Stimulated activated CD4-positive, alpha-beta T cell treated with anti-CD3 and anti-CD28 coated beads, Interleukin-12 subunit alpha, Interleukin-12 subunit beta, amount 100 ng/mL, for 24 hours (primary cell): ENCODE measurements at places on chromosomes 4 and X.

GRCh38 chr4:26812049-26812714 is 48.5 kb upstream of the STIM2 start:
- DNase-seq, result no peak

DNA sequence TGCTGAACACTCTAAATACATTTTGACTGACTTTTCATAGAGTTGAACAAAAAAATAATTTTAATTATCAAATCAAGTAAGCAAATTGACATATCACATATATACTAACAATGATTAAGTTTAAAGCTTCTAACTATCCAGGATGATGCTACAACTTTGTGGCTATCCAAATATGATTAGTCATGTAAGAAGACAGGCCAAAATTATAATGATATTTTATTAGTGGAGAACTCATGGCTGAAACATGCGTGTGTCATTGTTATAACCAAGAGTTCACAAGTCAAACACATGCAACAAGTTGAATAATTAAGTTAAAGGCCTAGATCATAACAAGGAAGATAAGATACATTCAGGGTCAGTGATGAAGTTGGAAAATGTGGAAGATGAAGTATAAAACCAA is 346.8 kb downstream of the FSTL5 start:
- DNase-seq, result no peak

DNA sequence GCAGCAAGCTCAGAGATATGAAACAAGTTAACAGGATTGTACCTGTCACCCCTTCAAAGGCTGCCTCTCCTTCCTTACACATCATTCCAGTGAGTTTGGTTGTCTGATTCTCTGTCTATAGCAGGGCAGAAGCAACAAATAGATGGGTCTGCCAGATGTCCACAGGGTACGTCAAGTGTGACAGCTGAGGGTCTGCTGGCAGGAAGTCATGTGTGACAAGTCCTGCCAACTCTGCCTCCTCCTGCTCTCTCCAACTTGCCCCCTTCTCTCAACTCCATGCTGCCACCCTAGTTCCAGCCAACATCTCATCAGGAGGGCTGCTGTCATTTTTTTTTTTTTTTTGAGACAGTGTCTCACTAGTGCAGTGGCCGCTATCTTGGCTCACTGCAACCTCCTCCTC is 109.2 kb downstream of the NSUN7 start:
- no peak for DNase-seq

DNA sequence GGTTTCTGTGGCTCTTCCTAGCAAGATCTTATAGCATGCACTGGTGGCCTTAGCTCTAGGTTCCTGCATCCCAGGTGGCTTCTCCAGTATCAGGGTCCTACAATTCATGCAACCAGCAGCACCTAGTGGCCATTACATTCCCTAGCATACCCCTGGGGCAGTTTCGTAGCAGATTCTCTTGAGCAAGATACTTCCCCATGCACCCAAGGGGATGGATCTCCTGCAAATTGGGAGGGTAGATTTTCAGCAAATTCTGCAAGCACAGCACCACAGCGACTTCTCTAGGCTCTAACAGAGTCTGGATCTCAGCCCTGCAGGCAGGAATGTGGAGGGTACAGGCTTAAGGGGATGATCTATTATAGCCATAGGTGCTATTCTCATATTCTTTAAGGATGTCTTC is 13.1 kb upstream of the SLC9B1 start:
- no peak for DNase-seq

GRCh38 chrX:119948381-119948780 is 4.8 kb upstream of the NKAP start:
- no peak for DNase-seq

DNA sequence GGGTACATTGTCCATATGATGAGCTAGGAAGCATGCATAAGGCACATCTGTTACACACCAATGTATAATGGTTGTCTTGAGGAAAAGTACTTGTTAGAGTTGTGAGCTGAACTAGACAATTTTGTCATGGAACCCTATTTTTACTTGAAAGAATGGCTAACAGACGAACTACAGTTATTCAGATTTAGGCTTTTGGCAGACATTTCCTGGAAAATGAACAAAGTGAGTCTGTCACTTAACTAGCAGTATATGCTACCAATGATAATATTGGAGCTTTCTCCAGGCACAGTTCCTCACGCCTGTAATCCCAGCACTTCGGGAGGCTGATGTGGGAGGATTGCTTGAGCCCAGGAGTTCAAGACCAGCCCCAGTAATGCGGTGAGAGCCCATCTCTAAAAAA is 61.9 kb upstream of the SLC25A43 start:
- DNase-seq, result no peak

DNA sequence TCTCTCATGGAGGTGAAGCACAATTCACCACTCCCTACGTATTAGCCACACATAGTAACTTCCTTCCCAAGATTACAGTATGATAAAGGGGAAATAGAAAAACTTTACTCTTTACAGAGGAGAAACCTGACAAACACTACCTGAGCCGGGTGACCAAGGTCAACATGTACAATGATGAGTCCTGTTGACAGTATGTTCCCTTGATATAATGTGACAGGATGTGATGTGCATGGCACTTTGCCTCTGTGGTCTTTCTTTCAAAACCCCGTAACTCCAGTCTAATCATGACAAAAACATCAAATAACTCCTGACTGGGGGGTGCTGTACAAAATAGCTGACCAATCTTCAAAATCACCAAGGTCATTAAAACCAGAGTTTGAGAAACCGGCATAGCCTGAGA is 60.6 kb downstream of the CD99L2 start:
- DNase-seq, result no peak

DNA sequence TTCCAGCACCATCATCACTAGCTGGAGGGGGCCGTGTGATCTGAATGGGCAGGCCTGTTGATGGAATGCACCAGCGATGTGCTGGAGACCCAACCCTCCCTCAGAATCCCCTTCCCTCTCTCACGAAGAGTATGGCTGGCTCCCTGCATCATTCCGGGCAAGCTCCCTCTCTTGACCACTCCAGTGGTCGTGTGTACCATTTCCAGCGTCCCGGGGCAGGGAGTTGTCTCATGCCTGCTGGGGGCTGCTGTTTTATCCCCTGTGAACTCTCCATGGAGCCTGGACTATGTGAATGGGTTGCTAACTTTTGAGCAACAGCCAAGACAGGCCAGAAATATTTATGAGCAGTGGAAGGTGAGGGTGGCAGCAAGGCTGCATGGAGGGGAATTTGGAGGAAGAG is 8.1 kb downstream of the CSAG1 start:
- no peak for DNase-seq

GRCh38 chrX:109600237-109600651 is 24.7 kb downstream of the KCNE5 start:
- no peak for DNase-seq

DNA sequence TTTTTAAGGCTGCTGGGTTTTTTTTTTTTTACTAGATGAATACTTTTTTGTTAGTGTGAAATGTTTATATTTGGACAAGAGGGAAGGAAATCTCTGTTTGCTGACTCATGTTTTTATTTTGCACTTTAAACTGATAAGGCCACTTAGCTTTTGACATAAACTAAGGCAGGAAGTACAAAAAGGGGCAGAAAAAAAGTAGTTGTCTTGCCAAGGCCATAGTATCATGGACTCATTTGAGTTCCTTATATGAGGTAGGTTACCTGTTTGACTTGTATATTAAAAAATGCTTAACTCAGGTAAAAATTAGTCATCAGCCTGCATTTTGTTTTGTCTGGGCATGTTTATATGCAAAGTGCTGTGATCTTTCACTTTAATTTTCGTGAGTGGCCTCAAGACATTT is 26.0 kb downstream of the SMAD1 start:
- DNase-seq, result no peak

GRCh38 chrX:153726286-153727122 is 1.8 kb downstream of the ABCD1 start:
- no peak for DNase-seq

DNA sequence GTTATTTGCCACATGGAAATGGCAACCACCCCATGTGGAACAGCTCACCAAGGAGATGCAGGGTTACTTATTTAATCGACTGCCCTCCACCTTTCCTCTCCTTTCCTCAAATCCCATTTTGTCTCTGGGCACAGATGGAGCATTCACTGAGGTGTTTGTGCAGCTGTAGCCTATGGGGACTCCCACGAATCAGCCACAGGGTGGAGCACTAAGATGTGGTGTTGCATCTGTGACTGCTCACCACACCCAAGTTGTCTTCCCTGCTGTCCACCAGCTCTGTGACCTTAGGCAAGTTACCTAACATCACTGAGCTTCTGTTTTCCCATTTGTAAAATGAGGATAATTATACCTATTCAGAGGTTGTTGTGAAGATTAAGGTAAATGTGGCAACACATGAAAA is 252.4 kb upstream of the CPEB2 start:
- no peak for DNase-seq

DNA sequence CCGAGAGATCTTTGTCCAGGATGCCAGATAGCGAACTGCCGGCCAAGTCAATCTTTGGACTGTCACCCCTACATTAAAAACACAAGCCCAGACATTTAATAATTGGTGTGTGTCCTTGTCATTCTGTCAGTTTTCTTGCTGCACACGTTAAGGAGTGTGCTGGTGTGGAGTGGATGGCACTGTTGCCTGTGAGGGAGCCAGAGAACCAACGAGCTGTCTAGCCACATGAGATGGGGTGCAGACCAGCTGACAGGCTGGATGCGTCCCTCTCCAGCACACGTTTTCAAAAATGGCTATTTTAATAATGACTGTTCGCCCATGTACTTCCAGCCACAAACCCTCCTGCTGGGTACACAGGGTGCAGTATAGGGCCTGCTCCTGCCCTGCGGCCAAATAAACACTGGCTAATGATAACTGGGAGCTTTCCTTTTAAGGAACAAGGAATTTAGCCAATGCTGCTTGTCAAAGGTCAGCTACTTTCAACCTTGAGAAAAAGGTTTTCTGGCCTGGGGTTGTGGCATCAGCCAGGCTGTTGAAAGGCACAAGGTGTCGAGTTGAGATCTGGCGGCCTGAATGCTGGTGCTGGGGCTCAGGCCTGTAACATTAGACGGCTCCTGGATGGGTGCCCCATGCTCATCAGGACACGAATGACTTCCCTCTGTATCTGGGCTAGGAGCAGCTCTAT is 54.0 kb upstream of the MAP3K15 start:
- no peak for DNase-seq

- no peak for DNase-seq
These were observed 113.8 kb upstream of the LRPAP1 start for GRCh38 chr4:3645711-3646679.

DNA sequence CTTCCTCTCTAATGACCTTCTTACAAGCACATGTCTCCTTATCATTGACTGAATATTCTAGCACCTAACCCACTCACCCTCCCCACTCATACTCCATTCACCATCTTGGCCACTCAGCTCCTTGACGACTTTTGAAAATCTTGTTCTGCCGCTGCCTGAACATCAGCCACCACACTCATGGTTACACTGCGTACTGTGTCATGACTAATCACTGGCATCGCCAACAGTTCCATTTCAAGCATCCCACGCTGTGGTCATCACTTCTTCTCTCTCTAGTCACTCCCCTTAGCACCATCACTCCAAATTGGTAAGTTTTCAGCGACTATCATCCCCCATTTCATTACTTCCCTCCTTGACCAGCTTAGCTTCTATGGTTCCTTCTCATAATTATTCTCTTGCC is 352.8 kb downstream of the MAPK10 start:
- DNase-seq, result no peak

GRCh38 chr4:81628489-81628888 is 156.8 kb upstream of the RASGEF1B start:
- no peak for DNase-seq

GRCh38 chrX:15853586-15854079 is 980 bp downstream of the AP1S2 start:
- no peak for DNase-seq

GRCh38 chr4:23805450-23805851 is 84.4 kb downstream of the PPARGC1A start:
- DNase-seq, result no peak

DNA sequence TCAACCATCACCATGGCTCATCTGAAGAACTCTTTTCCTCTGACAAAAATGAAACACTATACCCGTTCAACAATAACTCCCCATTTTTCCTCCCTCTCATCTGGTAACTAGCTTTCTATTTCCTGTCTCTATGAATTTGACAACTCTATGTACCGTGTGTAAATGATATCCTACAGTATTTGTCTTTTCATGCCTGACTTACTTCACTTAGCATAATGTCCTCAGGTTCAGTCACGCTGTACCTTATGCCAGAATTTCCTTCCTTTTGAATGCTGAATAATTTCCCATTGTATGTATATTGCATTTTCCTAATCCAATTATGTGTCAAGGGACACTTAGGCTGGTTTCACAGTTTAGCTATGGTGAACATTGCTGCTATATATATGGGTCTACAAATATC is 18.2 kb downstream of the MAGEA9 start:
- DNase-seq, result no peak

DNA sequence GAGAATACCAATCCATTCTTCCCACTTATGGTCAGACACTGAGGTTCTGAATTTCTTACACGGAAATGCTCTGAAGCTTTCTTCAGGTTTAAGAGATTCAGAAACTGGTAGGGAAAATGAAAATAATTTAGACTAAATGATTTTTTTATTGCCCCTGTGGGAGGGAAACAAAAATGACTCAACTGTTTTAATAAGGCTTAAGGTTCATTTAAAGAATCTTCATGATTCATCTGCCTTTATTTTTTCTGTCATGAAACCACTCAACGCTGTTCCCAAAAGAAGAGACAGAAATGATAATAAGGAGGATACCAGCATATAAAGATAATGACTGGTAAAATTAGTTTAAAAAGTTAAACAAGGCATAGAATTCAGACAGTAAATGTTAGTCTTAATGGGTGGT is 39.3 kb upstream of the FAM47B start:
- no peak for DNase-seq

DNA sequence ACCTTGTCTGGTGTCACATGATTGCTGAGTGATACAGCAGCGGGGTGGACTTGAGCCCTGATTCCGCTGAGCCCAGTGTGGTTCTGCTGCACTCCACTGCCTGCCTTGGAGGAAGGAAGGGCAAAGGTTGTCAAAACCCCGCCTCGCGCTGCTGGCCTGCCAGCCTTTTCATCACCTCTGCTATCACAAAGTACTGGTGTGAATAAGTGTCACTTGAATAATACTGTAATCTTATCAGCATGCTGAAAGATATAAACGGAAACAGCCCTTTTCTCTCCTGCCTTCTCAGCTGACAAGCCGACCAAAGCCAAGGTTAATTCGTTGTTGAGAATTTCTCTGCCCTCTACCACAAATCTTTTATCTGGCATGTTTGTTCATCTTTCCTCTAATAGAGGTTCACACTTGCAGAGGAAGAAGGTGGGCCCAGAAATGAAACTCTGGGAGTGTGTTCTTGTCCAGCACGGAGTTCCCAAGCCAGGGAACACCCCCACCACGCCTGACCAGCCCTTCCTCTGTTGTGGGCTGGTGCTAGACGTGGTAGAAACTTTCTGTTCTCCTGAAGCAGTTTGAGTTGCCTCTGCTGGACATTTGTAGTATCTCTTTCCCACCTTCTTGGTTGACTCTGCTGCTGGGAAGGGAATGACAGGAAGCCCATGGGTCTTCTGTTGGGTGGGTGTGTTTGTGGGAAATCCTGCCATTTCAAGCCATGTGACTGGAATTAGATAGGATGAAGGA is 21.5 kb downstream of the FHDC1 start:
- no peak for DNase-seq
